Hepatic stellate cell (primary cell): ENCODE measurements at places on chromosomes 2 and 18.

DNA sequence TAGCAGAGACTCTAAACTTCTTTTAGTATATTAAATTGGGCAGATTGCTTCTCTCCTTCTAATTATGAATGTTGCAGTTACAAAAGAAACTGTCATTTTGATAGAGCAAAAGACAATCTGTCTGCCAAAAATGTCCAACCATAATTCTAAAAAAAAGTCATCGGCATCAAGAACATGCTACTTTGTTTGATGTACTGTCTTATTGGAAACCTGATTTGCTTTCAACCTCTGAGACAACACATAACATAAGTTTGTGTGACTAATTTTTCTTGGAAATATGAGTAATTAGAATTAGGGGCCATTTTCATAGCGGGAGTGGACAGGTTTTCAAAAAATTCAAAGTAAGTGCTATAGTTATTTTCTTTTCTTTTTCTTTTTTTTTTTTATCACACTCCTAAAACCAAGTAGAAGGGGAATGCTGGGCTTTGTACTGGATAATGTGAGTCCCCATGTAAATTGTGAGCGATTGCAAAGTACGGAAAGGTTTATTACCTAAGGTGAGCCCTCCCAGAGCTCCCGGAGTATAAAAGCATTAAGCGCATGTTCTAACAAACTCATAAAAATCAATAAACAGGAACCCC lies 59.1 kb downstream of the ZEB2 start:
- DNase-seq: no peak

DNA sequence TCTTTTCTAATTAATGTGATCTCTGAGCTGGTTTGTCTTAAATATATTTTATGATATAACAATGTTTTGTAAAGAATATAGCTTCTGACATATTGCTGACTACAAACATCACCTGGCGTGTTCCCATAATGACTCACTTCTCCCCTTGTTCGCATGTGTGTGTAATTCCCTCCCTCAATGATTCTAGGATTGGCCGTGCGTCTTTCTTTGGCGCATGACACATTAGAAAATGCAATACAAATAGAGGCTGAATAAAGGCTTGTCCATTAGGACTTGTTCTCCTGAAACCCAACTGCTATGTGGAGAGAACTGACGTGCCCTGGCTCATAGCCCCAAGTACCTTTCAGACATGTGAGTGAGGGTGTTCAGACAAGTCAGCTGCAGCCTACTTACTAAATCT lies 159.7 kb upstream of the CDH20 start:
- DNase-seq: no peak

GRCh38 chr18:23300231-23300805 lies 152.8 kb upstream of the RIOK3 start:
- DNase-seq: no peak

- no peak for DNase-seq
Observed at GRCh38 chr2:213232649-213233437, 51.4 kb upstream of the SPAG16 start.
